ENCODE measurements at places on chromosomes 3 and 15.
A peak's percentile ranks its signal among the peaks of the same experiment; 100 is the strongest.

- peak; percentile 67 for DNase-seq
These were observed 26.4 kb downstream of the FAH start for GRCh38 chr15:80179025-80179759.

- DNase-seq: no peak
These were observed 41.7 kb upstream of the CAPN7 start for GRCh38 chr3:15164340-15164739.

DNA sequence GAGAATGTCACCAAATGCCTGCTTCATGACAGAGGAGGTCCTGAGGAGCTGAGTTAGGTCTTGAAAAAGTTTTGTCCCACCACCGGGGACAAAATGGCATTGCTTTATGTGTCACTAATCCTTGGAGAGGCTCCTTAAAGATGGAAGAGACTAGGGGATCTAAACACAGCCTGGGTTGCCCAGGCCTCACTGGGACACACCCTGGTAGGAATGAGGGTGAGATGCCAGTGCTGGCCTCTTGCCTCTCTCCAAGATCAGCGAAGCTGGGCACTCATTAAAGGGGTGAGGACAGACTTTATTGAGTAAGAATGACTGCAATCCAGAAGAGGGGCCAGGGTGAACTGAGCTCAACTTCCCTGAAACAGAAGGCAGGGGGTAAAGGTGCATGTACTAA, 58.5 kb upstream of the KLF13 start:
- no peak for DNase-seq

DNA sequence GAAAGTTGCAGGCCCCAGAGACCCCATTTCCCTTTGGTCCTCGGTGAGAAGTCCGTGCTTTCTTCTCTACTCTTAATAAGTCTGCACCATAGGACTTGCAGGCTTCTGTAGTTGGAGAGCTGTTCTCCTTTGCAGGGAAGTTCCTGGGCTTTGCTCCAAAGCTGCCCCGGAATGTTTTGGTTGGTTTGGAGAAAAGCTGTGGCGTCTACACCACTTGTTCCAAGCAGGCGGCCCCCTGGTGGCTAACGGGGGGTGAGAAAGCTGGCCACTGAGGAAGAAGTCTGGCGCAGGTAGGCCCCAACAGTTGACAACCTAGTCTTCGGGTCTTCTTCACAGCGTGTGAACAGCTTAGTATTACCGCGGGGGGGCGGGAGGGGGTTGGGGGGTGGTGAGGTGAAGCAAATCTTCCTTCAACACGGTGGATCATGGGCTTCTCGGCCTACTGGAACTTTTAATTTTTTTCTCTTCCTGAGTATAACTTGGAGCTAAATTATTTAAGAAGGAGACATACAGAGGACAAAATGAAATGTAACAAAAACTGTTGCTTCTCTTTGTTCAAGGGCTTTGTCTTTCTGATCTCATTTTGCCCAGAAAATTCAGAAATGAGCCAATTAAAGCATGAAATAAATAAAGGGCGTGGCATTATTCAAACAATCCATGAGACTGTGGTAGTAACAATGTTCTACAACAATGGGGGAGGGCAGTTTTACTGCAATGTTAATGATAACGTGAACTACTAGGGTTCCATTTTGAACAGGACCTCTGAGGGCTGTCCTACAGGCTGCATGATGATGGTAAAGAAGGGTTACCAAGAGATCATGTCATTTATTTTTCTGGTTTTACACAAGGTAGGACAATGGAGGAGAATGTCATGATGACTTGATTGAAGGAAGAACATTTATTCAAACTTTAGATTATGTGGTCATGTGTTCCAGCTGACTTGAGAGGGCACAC, 2.2 kb upstream of the THRB start:
- no peak for DNase-seq

DNA sequence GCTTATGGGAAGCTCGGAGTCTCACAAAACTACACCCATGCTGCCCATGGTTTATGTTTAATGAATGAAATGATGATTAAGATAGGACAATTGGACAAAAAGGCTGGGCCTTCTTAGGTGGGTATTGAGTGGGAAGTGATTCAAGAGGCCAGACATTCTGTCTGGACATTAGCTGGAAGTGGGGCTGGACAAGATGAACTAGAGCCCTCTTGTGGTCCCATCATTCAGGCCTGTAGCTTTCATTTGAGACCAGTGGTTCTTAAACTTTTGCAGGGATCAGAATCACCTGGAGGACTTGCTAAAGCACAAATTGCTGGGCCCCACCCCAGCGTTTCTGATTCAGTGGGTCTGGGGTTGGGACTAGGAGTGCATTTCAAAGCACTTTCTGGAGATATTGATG, 290.4 kb upstream of the CTDSPL start:
- DNase-seq: no peak

DNA sequence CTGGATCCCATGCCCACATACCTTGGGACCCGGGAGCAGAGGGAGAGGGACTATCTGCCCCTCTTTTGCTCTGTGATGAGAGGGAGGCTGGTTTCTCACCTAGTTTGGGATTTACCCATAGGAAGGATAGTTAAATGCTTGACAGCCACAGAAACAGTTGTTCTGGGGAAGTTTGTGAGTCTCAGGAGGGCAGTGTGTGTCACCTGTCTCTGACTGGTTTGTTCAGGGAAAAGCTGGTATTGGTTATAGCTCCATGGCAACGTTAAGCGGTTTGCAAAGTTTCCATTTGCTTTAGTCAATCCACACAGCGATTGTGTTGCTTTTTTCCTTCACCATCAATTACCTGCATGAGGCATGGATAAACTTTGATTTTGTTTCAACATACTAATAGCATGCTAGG, 3.7 kb upstream of the TMED3 start:
- DNase-seq: no peak

GRCh38 chr15:93943586-93943985, 287.8 kb upstream of the MCTP2 start:
- no peak for DNase-seq

DNA sequence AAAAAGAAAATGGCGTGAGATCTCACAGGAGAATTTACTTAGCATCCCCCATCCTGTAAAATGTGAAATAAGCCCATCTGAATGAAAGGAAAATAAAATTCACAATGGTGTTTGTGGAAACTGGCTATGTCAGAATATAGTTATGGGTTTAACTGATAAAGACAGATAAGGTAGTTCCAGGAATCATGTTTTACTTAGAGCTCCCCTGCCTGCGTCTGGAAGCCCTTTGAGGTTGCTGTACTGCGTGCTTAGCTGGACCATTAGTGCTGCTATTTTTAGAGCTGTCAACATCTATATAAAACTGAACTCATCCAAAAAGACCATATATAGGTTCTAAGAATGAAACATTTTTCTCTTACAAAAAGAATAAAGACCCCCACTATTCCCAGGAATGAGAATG, 130.8 kb downstream of the LSAMP start:
- DNase-seq: no peak

GRCh38 chr15:85444122-85444745, 63.8 kb downstream of the AKAP13 start:
- no peak for DNase-seq

GRCh38 chr3:125437631-125438435, 62.7 kb upstream of the ZNF148 start:
- DNase-seq: peak; percentile 15

DNA sequence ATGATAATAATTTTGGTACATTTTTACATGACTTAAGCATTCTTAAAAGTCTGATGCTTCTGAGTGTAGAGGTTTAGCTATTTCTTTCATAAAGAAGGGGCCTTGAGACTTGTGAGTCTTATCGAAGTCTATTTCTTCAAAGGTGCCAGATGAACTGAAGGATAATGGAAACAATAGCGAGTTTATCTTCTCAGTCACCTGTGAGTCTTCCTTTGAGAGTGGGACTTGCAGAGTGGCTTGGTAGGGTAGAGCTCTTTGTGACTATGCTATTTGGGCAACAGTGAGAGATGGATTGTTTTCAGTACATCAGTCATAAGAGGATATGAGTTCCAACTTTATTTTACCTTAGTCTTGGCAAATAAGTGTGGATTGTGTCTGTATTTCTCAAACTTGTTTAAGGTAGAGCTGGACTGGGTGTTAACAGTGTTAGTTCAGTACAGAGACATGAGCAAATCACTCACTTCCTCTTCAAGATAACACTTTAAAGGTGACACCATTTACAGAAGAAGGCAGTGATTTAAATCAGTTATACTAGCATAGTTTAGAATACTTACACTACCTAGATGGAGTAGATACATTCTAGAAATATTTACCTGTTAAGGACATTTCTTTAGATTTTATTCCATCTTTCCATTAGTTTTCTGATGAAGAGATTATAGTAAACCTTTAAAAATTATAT, 3.2 kb downstream of the AKAP13 start:
- DNase-seq: no peak

DNA sequence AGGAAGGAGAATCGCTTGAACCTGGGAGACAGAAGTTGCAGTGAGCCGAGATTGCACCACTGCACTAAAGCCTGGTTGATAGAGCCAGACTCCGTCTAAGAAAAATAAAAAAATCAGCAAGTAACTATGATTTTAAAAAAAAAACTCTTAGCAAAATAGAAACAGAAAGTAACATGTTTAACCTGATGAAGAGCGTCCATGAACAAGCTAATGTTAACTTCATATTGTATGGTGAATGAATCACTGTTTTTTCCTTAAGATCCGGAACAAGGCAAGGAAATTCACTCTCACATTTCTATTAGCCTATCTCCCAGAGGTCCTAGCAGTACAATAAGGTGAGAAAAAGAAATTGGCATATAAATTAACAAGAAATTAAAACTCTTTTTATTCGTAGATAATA, 69.0 kb downstream of the RFX7 start:
- DNase-seq: no peak

GRCh38 chr3:134630506-134630905, 20.3 kb downstream of the KY start:
- no peak for DNase-seq

GRCh38 chr3:160676547-160677303, at the start of gene ARL14:
Gene ARL14, plus strand, starts transcription at chr3:160677160. Its CDS starts 187 bp downstream, at chr3:160677347.
- DNase-seq: no peak

DNA sequence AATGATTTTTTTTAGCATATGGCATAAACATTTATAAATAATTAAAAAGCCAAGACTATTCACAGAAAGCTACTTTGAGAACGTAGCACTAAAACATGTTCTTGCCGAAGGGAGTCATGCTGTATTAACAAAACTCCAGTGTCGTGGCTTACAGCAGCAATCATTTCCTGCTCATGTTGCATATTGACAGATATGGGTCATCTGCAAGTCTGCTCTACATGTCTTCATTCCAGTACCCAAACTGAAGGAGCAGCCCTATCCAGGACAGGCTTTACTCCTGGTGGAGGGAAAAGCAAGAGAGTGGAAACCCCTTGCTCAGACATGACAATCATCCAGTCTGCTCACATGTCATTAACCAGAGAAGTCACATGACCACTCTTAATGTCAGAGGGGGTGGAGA, 87.6 kb downstream of the NEK11 start:
- DNase-seq: no peak

DNA sequence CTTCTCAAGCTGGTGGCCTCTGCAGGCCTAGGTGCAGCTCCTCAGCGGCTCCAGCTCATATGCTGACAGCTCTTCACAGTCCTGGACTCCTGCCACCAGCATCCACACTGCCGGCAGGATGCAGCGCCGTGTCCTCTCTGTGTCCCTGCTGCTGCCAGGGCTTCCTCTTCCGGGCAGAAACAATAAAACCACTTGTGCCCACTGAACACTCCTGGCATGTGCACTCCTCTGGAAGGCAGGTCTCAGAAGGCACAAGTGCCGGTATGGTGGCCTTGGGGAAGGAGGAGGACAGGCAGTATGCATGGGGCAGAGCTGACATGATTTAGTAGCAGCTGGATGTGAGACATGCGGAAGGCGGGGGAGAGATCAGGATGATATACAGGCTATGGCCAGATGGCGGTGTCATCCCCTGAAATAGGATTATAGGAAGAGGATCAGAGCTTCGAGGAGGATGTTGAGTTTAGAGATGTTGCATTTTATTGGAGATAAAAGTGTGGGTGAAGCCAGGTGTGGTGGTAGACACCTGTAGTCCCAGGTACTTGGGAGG, 7.5 kb upstream of the MAN2A2 start:
- DNase-seq: no peak
